ENCODE measurements at places on chromosomes 7 and 10.
A peak's percentile ranks its signal among the peaks of the same experiment; 100 is the strongest.

DNA sequence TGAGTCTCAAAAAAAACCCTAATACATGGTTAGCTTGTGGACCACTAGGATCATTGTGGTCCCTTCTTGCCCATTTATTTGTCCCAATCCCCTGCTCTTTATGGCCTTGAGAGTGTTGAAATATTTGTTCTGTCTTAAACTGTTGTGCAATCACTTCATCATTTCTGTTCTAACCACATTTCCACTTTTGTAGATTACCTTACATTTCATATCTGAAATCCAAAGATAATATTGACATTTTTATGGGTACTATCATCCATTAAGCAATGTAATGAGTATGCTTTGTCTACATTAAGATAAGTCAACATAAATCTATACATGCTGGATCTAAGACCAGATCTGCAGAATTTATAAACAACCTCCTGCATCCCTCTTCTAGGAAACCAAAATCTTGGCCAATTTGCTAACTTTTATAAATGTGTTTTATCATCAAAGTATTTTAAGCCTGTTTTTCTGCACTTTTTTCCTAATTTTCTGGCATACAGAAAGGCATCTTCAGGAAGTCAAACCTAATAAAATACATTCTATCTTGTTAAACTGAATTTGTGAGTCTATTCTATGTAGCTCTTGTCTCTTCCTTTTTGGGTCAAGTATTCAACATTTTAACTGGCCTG is 359.4 kb upstream of the CELF2 start:
- no peak for DNase-seq

- DNase-seq = no peak
Measured at GRCh38 chr7:114416129-114416990, 1.7 kb downstream of the FOXP2 start.

DNA sequence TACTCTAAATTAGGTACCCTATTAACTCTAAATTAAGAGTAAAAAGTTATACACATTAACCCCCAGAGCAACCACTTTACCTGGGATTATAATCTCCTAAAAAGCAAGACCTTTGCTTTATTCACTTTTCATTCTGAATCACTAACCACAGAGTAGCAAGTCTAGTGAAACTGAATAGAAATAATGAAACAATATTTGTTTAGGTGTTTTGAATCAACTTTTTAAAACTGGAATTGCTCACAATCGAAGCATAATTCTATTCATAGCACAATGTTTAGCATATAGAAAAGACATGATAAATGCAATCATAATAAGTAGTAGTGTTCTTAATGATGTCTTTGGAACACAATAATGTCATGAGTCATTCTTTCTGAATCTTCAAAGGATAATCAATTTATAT is 37.0 kb upstream of the CASD1 start:
- no peak for DNase-seq

- no peak for DNase-seq
Measured at GRCh38 chr7:132307465-132307864, 268.8 kb downstream of the PLXNA4 start.

GRCh38 chr7:132065193-132065988 is 509.0 kb upstream of the PODXL start:
- DNase-seq = no peak

DNA sequence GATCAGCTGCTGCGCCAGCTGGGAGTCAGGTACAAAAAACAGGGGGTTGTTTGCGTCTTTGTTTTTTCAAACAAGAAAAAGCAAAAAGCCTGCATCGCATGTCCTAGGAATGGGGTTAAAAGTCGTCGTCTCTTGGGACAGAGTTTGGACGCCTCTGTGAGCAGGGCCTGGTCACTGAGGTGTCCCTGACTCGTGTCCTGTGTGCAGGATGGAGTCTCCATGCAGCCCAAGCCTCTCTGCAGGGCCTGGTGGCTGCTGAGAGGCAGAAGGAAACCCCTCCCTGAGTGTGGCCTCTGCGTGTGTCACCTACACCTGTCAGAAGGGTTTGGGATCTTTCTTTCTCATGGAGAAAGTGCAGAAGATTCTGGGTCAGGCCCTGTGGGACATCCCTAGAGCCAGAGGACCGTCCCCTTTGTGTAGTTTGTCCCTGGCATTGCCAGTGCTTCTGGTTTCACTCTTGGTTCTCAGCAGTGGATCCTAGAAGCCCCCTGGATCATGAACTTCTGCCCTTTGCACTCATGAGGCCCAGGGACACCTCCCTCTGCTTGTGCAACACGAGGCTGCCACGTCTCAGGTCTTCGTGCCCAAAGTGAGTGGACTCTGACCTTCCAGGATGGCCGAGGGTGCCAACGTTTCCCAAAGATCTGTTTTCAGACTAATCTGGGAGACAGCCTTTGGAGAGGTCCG is 75.0 kb downstream of the PRKAG2 start:
- DNase-seq = no peak

DNA sequence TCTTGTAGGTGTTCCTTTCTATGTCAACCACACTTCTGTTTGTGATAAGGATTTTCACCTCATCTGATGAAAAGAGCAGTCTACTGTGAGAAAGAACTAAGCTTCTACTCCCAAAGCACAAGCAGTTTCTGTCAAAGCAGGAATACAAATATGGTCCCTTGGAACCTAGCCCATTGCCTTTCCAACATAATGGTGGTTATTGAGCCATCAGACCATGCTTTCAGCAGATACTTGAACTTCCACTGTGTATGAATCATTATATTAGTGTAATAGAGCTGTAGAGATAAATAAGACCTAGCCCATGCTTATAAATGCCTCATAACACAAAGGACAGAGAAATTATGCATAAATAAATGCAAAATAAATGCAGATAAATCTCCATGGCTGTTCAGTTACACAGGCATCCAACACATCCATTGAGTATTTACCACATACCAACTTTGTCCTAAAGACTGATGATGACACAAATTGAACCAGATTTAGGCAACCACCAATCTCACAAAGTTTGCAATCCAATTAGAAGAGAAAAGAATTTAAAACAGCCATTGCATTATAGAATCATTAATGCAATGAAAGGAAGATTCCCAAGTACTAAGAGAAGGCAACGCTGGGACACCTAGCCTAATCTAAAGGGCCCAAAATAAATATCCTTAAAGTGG is 729.4 kb upstream of the C7orf33 start:
- no peak for DNase-seq

- DNase-seq = no peak
Measured at GRCh38 chr10:124210263-124210662, 116.9 kb upstream of the CHST15 start.

GRCh38 chr7:1314021-1314907 is 81.6 kb downstream of the UNCX start:
- DNase-seq = no peak

DNA sequence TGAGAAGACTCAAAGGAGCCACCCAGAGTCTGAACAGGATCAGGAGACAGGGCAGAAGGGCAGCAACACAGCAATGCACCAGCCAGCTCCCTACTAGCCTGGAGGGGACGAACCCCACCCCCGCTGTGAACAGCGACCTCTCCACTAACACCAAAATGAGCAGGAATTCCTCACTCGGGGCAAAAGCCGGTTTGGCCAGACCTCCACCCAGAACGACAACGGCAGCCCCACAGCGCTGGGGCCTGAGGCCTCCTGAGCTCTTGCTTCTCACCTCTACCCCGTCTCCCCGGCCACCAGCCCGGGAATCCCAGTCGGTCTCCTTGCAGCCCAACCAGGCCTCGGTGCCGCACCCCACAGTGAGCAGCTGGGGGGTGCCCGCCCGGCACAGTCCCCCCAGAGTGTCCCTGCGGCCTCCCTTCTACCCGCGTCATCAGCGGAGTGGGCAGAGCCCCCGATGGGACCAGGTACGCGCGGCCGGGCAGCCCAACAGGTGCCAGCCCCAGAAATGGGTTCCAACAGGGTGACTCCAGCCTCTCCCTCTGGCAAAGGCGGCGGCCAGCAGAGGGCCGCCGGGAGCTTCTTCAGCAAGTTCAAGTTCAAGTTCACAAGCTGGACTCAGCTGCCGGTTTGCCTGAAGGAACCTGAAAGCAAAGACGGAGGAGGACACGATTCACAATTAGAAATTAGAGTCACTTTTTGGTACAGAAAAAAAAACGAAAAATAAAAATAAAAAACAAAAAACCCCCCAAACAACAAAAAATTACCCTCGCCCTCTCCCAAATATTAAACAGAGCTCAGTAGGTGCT is 129.0 kb downstream of the MARCHF5 start:
- DNase-seq = no peak

GRCh38 chr7:141660259-141660658 is 41.7 kb downstream of the DENND11 start:
- DNase-seq = no peak

- DNase-seq = no peak
Measured at GRCh38 chr10:48364659-48365405, 58.4 kb downstream of the MAPK8 start.

GRCh38 chr7:34162027-34162565 is 256.8 kb downstream of the BMPER start:
- DNase-seq = no peak

GRCh38 chr10:42960491-42960990 is 116.3 kb upstream of the RET start:
- DNase-seq = no peak

DNA sequence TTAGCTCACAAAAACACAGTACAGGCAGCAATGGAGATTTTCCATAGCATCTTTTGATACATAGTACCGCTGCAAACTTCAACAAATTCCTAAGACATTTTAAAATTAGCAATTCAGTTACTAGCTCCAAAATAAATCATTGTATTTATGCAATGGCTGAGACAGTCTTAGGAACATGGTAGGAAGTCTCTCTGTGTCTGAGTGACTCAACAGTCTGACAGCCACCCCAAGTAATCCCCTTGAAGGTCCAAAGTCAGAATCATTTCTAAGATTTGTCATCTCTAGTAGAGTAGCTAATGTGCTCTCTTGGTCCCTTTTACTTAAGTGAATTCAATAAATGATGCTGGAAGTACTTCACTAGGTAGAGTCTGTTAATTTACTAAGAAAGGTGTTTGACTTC is 93.8 kb upstream of the NOBOX start:
- no peak for DNase-seq

GRCh38 chr10:114070710-114071109 is 27.0 kb downstream of the ADRB1 start:
- DNase-seq = no peak

DNA sequence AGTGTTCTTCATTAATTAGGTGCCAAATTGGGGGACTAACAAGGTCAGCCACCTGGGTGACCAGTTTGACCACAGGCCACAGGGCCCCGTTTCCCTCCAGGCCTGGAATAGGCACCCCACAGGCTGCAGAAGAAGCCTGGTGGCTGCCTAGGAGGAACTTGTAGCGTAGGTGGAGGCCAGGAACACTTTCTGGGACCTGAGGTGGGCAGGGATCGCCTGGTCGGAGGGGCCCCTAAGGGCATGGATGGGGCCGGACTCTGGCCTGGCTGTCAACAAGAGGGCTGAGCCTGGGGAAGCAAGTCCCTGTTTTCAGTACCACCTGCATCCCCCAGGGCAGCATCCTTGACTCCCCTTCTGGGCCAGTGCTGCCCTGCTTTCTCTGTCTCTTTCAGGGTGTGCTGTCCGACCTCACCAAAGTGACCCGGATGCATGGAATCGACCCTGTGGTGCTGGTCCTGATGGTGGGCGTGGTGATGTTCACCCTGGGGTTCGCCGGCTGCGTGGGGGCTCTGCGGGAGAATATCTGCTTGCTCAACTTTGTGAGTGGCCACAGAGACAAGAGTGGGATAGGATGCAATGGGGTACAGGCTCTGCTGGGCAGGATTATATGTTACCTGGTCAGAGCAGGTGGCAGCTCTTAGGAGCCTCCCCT is 30.7 kb upstream of the SH2D4B start:
- DNase-seq = no peak

- peak; percentile 11 for DNase-seq
Measured at GRCh38 chr10:24465891-24466818, 257.2 kb downstream of the KIAA1217 start.

DNA sequence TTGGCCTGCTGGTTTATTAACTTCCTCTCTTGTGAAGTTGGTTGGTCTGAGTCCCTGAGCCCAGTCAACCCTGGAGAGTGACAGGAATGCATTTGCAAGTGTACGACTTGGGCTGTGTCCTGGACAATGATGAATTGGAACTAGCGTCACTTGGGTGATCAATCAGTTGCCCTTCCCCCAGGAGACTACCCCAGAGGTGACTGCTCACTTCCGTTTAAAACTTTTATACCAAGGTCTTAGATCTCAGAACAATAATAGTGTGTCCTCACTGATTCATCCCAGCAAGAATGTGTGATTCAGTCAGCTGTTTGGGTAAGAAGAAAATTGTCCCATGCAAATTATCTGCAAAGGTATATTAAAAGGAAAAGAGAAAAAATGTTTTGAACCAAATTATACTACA is 102.9 kb upstream of the ARMC3 start:
- no peak for DNase-seq

GRCh38 chr10:124092250-124092859 is 1.0 kb downstream of the CHST15 start:
- no peak for DNase-seq

DNA sequence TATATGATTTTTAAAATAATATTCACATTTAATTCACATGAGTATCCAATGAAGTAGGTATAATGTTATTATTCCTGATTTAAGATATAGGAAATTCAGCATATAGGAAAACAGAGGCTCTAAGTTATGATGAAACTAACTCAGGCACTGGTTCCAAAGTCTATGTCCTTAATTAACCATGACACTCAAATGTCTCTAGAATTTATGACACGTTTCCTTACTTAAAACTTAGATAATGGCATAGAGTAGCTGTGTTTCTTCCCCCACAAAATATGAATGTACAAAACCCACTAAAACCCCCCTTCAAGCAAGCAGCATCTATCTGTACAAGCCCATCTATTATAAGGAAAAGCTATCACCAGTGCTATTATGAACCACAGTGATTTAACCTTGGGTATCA is 72.9 kb upstream of the CDK1 start:
- no peak for DNase-seq

GRCh38 chr10:30542001-30542894 is 87.3 kb downstream of the LYZL2 start:
- no peak for DNase-seq

- DNase-seq = no peak
Measured at GRCh38 chr10:111410740-111411139, 333.9 kb downstream of the ADRA2A start.

- no peak for DNase-seq
Measured at GRCh38 chr10:31590023-31590800, 271.2 kb downstream of the ZEB1 start.

DNA sequence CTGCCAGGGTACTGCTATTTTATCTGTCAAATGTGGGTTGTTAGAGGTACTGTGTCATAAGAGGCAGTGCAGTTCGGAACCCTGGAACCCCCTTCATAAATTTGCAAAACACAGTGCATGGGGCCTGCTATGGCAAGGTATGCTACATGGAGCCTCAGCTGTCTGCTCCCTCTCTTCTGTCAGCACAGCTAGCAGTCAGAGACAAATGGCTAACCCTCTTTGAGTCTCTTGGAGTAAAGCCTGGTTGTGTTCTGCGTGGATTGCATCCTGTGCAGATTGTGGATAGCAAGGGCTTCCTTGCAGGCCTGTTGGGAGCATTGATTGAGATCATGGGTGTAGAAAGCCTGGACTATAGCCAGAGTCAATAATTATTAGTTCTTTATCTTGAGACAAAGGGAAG is 397.8 kb downstream of the AUTS2 start:
- no peak for DNase-seq

GRCh38 chr7:158953912-158954311 is 97.6 kb downstream of the DYNC2I1 start:
- DNase-seq = no peak

GRCh38 chr10:88553116-88553752 is 29.9 kb downstream of the RNLS start:
- peak; percentile 19 for DNase-seq

- DNase-seq = no peak
Measured at GRCh38 chr10:43062402-43063160, 14.3 kb upstream of the RET start.

Data from effector CD4-positive, alpha-beta T cell (primary cell).